Stimulated activated CD8-positive, alpha-beta memory T cell treated with anti-CD3 and anti-CD28 coated beads, Interleukin-2, amount 100 ng/mL, for 48 hours (primary cell): ENCODE measurements at places on chromosomes 13 and 19.

DNA sequence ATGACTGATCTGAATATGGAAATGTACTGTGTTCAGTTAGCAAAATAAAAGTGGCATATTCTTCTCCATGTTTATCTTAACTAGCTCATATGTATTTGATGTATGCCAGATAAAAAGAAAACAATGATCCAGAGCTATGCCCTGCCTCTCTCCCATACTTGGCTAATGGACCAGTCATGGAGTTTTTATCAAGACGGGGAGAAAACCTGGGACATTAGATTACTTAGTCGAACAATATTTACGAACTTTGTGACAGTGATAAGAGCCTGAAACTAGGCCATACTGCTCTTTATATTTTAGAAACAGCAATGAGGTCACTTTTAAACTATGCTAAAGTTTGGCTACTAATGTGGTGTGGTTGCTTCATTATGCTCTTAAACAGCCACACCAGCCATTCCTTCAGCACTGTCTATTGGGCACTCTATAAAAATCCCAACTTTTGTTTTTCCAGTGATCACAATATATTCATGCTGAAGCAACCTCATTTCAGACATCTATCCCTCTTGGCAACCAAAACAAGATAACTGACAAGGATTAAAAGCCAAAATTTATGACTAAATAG, 265.0 kb downstream of the FGF14 start:
- no peak for DNase-seq

DNA sequence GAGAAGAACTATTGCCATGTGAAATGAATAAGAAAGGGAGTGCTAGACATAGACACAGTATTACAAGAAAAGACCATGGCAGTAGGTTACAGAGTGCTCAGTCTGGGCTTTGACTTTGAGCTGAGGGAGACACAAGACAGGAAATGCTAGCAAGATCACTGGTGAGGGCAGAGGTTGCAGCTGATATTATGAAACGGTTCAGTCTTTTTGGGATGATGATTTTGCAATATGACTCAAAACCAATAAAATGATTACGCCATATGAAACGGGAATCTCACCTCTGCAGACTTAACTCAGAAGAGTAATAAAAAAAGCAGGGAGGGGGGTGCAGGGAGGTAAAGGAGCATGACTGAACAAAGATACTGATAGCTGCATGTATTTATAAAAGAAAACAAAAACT, 123.1 kb downstream of the RBM26 start:
- no peak for DNase-seq

DNA sequence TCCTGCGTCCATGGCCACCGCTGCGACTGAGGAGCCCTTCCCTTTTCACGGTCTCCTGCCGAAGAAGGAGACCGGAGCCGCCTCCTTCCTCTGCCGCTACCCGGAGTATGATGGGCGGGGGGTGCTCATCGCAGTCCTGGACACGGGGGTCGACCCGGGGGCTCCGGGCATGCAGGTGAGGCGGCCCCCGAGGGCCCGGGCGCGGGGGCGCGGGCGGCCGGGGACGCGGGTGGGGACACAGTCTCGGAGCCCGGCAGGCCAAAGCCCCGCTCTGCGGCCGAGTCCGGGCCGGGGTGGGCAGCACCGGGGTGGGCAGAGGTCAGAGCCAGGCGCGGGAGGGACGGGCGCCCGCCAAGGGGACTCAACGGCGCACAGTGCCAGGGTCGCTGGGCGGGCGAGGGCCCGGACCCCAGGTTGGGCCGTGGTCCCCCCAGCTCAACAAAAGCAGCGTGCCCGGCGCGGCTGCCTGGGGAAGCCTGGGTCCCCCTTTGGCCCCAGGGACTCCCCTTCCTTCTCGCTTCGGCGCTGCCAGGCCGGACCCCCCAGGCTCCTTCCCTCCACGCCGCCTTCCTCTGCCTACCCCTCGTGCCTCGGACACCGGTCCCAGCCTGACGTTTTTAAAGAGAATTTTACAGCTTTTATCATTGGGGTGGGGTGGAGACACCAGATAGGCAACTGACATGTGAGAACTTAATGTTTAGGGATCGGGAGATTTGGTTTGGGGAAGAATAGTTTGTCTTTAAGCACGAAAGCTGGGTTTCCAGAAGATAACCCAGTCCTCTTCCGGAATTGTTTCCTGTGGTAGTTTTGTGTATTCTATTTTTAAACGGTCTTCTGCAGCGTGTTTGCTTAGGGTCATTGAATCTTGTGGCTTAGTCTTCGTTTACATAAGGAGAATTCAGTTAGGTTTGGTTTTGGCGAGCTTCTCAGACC, 509 bp downstream of the TPP2 start:
- DNase-seq = peak; percentile 9

- no peak for DNase-seq
Measured at GRCh38 chr19:35116072-35116801, 614 bp downstream of the FXYD3 start.

DNA sequence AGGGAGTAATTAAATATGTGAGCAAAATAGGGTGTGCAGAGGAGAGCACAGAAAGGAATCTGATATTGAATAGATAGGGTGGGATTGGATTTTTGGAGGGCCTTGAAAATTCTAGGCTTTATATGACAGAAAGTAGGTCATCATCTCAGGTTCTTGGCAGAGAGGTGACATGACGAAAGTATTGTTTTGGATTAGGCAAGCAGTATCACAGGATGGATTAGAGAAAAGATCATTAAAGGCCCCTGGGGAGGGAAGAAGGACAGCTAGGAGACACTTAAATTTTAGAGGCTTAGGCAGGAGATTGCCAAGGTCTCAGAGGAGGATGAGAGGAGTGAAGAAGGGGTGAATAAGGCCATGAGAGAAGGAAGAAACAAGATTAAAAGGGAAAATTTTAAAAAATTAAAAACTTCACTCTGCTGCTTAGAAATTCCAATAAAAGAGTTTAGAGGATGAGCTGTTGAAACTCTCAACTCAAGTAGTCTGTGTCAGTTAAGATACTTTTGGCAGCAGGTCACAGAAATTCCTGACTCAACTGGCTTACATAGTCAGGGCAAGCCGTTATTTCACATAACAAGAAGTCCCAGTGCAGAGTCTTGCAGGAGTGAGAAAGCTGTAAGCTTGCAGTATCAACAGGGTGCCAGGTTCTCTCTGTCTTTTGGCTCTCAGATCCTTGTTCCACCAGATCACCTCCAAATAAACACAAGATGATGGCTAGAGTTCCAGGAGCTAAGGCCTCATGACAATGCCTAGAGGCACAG, 8.8 kb downstream of the GPC6 start:
- DNase-seq = no peak

GRCh38 chr19:4369109-4369887, 25.9 kb downstream of the MPND start:
- DNase-seq = peak; percentile 54

- peak; percentile 86 for DNase-seq
Measured at GRCh38 chr19:16829010-16829821, at the start of gene SIN3B. TSS of gene SIN3B (plus strand) at chr19:16829398. CDS start at chr19:16829421, 23 bp downstream.

DNA sequence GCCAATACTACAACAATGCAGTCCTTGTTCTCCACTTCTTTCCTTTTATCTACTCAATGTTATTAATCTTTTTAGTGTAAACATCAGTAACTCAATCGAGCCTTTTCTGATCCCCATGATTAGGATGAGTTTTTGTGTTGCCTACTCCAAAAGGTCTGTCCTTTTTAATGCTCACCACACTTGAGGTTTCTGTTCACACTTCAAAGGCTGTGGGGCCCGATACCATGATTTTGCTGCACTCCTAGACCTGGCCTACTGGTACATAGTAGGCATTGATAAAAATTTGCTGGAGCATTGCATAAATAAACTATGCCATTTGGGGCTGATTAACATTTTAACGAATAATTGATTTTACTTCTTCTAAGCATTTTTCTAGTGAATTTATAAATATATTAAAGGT, 125.4 kb upstream of the KLF12 start:
- no peak for DNase-seq

- no peak for DNase-seq
Measured at GRCh38 chr13:30963791-30964190, 31.3 kb downstream of the TEX26 start.

GRCh38 chr13:24301434-24301833, 7.9 kb upstream of the C1QTNF9 start:
- no peak for DNase-seq

GRCh38 chr19:17946965-17947784, 14.4 kb downstream of the CCDC124 start:
- no peak for DNase-seq

GRCh38 chr13:49840675-49841074, 48.2 kb upstream of the KPNA3 start:
- DNase-seq = no peak

DNA sequence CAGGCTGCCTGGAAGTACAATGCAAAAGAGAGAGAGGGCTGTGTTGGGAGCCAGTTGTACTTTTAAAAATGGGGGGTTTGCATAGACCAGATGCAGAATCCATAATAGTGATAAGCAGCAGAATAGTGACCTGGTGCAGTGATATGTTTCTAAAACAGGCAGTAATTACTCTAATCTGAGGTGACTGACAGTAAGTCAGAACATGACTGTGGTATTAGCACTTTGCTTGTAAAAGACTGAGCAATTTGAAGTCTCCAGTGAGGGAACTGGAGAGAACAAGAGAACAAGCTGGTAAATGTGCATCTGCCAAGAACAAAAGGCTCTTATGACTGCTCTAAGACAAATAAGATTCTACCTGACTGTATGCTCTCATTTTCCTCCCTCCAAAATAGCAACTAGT, 383.4 kb downstream of the ITGBL1 start:
- no peak for DNase-seq

DNA sequence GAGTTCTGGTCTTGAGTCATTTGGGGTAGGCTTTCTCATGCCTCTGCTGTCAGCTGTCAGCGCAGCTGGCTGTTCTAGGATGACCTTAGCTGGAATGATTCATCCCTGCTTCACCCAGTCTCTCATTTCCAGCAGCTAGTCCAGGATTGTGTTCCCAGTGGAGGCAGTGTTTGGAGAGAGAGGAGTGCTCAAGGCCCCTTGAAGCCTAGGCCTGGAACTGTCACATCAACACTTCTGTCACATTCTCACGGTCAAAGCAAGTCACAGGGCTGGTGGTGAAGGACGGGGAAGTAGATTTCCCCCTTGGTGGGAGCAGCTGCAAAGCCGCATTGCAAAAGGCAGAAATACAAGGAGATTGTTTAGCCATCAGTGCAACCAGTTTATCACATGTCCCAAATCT, 15.2 kb downstream of the TPT1 start:
- DNase-seq = no peak

GRCh38 chr13:47119575-47120235, 222.9 kb upstream of the HTR2A start:
- DNase-seq = no peak

- no peak for DNase-seq
Measured at GRCh38 chr13:111941845-111942447, 125.0 kb upstream of the SOX1 start.

DNA sequence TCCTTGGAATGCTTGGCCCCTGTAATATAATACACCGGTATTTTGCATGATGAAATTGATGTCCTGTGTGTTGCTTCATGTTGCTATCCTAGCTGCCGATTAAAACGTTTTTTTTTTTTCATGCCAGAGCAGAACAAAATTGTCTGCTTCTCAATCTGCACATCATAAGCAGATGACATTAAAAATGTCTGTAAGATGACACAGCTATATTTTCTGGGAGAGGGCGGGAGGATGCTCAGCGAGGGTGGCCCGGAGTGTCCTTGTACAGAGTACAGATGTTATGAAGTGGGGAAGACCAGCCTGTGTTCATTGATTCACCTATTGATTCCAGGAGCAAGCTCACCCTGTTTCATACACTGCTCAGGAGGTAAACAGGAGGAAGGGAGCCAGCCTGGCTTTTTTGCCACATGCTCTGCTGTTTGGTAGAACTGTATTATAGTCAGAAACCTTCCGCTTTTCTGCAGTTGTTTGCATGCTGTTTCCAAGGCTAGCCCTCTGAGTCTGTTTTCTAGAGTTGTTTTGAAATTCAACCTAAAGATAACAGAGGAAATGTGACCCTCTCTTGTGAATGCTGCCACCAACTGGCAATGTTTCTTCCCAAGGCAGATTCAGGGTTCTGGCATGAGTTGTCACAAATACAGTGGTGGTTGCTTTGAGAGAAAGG, 4.7 kb upstream of the IRS2 start:
- DNase-seq = no peak

- DNase-seq = no peak
Measured at GRCh38 chr19:51164215-51164614, 22.1 kb downstream of the SIGLEC7 start.

GRCh38 chr19:6235031-6235951, 44.5 kb downstream of the MLLT1 start:
- DNase-seq = no peak

DNA sequence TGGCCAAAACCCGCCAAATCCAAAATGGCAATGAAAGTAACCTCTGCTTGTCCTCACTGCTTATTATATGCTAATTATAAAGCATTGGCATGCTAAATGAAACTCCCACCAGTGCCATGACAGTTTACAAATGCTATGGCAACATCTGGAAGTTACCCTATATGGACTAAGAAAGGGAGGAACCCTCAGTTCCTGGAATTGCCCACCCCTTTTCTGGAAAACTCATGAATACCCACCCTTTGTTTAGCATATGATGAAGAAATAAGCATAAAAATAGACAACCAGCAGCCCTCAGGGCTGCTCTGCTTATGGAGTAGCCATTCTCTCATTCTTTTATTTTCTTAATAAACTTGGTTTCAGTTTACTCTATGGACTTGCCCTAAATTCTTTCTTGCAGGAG, 269.8 kb downstream of the OLFM4 start:
- no peak for DNase-seq

DNA sequence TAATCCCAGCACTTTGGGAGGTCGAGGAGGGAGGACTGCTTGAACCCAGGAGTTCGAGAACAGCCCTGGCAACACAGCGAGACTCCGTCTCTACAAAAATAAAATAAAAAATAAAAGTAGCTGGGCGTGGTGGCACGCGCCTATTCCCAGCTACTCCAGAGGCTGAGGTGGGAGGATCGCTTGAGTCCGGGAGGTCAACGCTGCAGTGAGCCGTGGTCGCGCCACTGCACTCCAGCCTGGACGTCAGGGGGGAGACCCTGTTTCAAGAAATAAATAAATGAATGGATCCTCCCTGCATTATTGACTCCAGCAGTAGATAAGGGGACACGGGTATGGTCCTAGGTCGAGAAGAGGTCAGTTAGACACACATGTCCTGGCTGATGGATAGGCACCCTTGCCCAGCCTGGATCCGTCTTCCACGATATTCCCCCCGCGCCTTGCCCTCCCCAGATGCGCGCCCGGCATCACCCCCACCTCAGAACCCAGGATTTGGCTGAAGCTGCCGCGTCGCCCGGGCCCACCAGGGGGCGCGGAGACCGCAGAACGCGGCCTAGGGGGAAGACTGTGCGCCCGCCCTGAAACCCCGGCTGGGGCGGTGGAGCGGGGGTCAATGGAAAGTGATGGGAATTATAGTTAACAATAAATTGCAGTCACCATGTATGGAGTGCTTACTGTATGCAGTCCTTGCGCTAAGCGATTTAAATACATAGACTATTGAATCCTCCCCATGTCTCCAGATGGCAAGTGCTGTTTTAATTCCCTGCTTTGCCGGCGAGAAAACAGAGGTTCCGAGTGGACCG, 2.1 kb upstream of the HOOK2 start:
- DNase-seq = peak; percentile 78

- no peak for DNase-seq
Measured at GRCh38 chr13:92745258-92745657, 481.3 kb upstream of the GPC6 start.

- DNase-seq = no peak
Measured at GRCh38 chr13:108968566-108968965, 339.2 kb downstream of the MYO16 start.

GRCh38 chr13:106475852-106476251, 59.6 kb downstream of the EFNB2 start:
- DNase-seq = no peak

GRCh38 chr13:99367106-99367616, 60.0 kb upstream of the GPR183 start:
- no peak for DNase-seq

GRCh38 chr13:102726430-102726829, 31.6 kb upstream of the METTL21C start:
- DNase-seq = no peak

GRCh38 chr13:98300956-98301641, 124.0 kb upstream of the RNF113B start:
- DNase-seq = no peak
